Hepatocyte (in vitro differentiated cells): ENCODE measurements at places on chromosomes 2 and 18. TPM values are rescaled to one million over a fixed set of nuclear protein-coding genes. Genes with fewer than 3 reads are reported as not detected.

- peak; percentile 30 for DNase-seq
These were observed 81.8 kb downstream of the INO80D start for GRCh38 chr2:206004004-206004693.

DNA sequence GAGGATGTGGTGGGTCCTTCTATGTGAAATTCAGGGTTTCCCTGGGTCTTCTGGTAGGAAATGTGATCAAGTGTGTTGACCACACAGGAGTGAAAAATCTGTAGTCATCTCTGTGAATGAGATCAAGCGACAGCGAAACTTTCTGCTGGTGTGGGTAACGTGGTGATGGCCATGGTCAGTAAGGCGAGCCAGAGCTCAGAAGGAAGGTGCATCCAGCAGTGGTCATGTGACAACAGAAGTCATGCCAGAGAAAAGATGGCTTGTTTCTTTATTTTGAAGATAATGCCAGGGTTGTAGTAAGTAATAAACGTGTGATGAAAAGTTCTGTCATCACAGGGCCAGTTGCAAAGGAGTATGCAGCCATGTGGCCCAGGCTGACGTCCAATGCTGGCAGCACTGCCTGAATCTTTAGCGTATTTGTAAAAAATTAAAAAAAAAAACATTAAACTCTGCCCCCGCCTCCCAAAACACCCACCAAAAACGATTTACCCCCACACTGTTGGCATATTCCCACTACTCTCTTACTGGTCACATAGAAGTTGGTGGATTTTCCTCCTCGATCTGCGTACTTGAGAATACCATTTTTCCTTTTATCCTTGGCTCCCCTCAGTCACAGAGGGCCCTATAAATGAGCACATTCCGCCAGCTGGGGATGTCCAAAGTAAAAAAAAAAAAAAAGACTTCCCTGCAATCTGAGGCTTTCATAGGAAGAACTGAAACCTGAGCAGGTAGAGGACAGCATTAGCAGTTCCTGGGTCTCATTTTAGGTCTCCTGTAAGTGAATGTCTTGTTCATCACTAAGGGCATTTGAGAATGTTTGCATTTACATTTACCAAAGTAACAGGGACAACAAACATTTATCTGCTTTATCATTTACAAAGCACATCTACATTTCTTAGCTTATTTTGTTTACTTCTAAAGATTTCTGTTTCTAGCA lies 70.6 kb downstream of the SLC4A3 start:
- DNase-seq, result no peak

Gene UPP2
- total RNA-seq, result 0.52 and 0.70 TPM in 2 replicates

- no peak for DNase-seq
These were observed 1039.1 kb upstream of the NXPH2 start for GRCh38 chr2:139819273-139819796.

Gene IRS1
- 20.1 and 25.6 TPM in 2 replicates for total RNA-seq

- no peak for DNase-seq
These were observed 50.6 kb downstream of the UNC50 start for GRCh38 chr2:98658816-98659490.

DNA sequence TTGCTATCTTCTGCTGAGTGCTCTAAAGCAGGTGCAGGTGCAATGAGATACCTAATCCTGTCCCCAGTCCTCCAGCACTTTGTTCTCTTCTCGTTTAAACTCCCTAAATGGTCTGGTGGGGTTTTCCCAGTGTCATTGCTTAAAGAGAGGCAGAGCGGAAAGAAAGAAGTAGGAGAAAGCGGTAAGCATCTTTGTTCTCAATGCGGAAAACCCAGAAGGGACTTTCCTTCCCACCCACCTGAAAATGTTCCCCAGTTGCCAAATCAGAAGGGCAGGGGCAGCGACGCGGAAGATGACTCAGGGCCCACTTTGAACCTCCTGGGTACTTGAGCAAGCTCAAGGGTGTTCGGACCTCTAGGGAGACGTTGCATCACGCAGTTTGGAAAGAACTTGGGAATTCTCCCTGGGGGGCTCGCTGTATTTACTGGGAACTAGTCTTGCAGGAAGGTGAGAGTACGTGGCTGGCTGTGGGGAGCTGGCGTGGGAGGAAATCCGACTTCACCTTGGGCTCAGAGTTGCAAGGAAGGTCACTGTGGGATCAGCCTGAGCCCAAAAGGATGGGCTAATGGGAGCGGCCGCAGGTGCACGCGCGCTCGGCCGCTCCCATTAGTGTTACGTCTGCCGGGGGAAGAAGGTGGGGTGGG lies 589 bp upstream of the SGPP2 start:
- DNase-seq, result peak; percentile 37

- peak; percentile 13 for DNase-seq
These were observed 38.4 kb upstream of the ZSWIM2 start for GRCh38 chr2:186887107-186888090.

- DNase-seq, result no peak
These were observed 34.2 kb upstream of the NPAS2 start for GRCh38 chr2:100785626-100786296.

GRCh38 chr2:108573061-108573460 lies 38.8 kb downstream of the LIMS1 start:
- DNase-seq, result no peak

DNA sequence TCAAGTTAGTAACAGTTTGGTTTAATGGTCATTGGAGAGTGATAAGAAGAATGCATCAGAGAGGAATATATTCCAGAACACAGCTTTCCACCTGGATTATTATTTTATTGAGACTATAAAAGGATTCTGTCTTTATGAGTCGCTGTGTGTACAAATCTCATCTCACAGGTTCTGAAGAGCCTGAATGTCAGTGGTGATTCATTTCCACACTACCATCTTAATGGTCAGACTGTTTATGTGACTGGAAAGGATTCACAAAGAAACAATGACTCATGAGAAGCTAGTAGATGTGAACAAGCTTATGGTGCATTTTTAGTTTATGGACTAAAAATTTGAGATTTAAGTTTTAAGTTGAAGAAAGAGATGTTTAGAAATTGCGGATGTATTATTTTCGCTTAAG lies 685.4 kb upstream of the NRXN1 start:
- DNase-seq, result peak; percentile 41

Gene ZC3H6
- total RNA-seq, result 3.7 and 4.5 TPM in 2 replicates

Gene DNAH6
- total RNA-seq, result 0.60 and 1.2 TPM in 2 replicates

Gene EHD3
- total RNA-seq, result 6.0 and 6.2 TPM in 2 replicates

DNA sequence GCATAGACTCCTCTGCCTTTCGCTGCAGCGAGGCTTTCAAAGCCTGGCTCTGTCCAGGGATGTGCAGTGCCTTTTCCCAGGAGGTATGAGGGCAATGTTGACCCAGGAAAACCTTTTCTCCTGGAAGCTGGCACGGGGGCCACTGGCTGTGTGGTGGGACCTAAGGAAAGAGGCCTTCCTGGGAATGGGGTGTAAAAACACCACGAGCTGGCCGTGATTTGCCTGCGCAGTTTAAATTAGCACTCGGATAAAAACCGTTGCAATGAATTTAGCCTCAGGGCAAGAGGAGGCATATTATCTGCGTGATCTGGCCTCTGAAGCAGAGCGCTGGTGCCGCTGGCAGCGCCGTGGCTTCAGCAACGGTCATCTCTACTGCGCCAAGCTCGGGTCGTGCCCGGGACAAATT lies 3.0 kb downstream of the OSR1 start:
- DNase-seq, result no peak

DNA sequence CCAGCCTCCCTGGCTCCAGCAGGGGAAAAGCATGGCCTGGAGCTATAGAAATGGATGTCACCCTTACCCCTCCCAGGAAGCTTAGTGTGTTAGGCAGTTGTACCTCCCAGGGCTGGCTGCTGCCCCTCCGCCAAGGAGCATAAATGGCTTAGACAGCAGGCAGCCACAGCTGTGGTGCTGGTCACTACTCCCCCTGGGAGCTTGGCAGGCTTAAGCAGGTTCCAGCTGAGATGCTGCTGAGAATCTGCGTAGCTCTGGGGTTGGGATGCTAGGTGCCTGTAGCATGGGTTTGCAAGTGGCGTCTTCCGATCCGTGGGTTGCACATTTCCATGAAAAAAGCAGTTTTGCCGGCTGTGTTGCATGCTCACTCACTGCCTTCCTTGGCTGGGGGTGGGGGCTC lies 369.7 kb downstream of the CTNNA2 start:
- DNase-seq, result no peak

- DNase-seq, result no peak
These were observed 35.8 kb downstream of the CCDC68 start for GRCh38 chr18:54923339-54923956.

Gene TXNDC2
- 0.08 TPM in 1 of 2 replicates, not detected in the other for total RNA-seq

Gene ST8SIA3
- total RNA-seq, result 0.03 and 0.04 TPM in 2 replicates

- DNase-seq, result no peak
These were observed 2.8 kb upstream of the OSBPL6 start for GRCh38 chr2:178191511-178191910.

DNA sequence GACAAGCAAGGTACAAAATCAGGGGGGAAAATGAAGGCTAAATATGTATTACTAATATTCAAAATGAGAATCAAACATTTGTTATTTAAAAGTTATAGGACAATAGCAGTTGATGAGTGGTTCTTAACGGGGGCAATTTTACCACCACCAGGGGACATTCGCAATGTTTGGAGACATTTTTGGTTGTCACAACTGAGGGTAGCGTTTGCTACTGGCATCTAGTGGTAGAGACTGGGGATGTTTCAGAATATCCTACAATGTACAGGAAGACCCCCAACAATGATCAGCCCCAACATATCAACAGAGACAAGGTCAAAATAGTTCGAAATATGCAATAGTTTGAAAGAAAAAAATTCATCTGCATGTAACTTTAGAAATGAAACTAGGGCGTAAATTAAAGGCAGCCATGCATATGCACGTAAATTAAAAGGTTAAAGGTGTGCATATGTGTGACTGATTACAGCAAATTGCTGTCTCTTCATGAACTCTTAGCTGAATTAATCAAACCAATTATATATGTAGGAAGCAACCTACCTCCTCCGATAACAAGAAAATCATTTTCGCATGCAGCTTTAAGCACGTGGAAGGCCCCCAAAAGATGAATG lies 61.2 kb upstream of the CUL3 start:
- DNase-seq, result no peak

- DNase-seq, result no peak
These were observed 16.0 kb downstream of the BCL2 start for GRCh38 chr18:63303547-63303946.

GRCh38 chr18:44856157-44856556 lies 175.5 kb downstream of the SETBP1 start:
- no peak for DNase-seq

GRCh38 chr2:101307950-101308431 lies 510 bp downstream of the RNF149 start:
- peak; percentile 48 for DNase-seq
